ENCODE measurements at places on chromosomes 7 and 10. TPM values are rescaled to one million over a fixed set of nuclear protein-coding genes. Genes with fewer than 3 reads are reported as not detected.

Gene AKR1C8
- not detected for total RNA-seq

Gene GIMAP2
- 7.2 TPM for total RNA-seq

Gene ADK
- 42.3 TPM for total RNA-seq

Gene SUPV3L1
- total RNA-seq: 19.7 TPM

Gene GPR15LG
- 19.1 TPM for total RNA-seq

Gene EN2
- total RNA-seq: not detected

Gene GTF2IRD1
- 28.5 TPM for total RNA-seq

Gene CLRN3
- not detected for total RNA-seq

Gene DRGX
- total RNA-seq: not detected

Gene SPDYE8
- total RNA-seq: not detected

Gene VENTX
- not detected for total RNA-seq

Gene PRSS1
- total RNA-seq: not detected

Data from lower leg skin (tissue), 4 donors.